ACHN (cell line): ENCODE measurements at places on chromosomes 6 and 20.
A peak's percentile ranks its signal among the peaks of the same experiment; 100 is the strongest.

DNA sequence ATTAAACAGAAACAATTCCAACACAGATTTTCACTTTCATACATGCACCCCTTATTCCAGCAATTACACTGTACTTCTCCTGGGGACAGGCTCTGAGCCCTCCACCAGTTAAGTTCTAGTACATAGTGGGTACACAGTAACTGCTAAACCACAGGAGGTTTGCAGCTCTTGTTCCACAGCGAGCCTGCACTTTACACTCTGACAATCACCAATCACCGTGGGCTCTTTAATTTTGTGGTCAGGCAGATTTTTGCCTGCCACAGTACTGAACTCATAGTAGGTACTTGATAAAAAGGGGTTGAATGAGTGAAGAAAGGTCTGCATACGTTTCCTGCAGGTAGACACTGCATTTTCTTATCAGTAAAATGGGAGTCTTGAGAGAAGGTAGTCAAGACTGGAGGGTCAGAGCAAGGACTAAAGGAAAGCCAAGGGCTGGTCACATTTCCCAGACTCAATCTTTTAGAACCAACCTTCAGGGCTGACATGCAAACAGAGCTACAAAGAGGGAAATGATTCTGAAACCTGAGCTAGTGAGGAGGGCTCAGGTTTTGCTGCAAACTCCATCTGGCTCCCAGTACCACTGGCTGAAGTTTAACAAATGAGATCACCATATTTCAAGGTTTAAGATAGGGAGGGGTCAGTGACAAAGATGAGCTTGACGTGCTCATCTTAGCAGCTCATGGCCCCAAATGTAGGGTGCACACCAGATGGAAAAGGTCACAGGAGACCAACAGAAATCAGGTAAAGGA lies 404.6 kb downstream of the BTBD9 start:
- no peak for DNase-seq

DNA sequence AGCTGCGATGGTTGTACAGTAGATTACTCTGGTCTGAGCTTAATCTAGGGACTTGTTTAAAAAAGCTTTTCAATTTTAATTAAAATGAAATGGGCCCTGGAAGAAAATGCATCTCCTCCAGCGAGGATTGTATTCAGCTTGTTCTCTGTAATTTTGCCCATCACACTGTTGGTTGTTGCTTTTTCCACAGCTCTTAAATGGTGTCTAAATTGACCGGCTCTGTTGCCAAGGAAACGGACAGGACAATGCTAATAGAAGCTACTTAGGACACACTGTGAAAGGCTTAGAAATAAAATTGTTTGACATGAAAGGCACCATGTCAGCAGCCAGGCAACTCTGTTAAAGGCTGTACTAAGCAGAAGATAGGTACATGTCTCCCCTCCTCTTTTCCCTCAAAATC lies 116.7 kb upstream of the NRSN1 start:
- no peak for DNase-seq

GRCh38 chr6:170063431-170063830 lies 227.4 kb downstream of the DLL1 start:
- DNase-seq, result no peak

DNA sequence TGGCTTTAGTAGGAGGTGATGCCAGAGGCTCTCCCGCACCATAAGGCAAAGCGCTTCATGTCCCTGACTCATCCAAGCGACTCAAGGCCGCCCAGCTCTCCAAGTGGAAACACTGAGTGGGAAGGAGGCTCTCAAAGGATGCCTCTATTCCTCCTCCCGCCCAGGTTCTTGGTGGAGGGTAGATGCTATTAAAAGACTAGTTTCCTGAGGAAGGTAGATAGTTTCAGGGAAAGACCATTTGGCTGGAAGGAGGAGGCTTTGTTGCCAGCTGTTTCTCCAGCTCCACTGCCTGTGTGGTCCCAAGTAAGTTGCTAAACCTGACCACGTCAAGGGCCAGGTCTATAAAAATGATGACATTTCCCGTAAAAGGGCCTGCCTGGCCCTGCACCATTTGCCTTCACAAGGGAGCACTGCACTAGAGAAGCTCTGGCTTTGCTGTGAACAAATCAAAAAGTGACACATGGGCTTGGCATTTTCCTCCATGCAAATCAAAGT lies 48.2 kb downstream of the GMDS start:
- DNase-seq, result no peak

DNA sequence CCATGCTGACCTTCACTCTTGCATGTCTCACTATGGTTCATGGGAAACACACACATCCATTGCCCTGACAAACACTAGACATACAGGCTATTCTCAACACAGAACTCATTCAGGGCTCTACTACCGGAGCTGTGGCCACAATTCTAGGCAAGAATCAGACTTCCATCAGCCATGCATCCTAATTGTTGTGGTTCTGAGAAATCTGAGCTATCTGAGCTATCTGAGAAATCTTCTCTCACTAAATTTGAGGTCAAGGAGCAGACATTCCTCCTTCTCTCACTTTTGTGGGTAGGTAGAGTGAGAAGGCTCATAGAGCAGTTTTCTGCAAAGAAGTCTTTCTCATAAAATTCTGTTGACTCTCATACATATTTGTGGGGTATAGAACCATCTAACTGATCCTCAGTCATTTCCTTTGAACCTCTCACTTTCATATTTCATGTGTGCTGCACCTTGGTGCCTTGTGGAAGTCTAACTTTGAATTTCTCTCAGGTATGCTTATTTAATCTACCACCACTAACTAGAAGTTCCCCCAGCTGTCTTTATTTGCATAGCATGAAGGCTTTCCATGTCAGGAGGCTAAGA lies 43.6 kb downstream of the ADGRF1 start:
- DNase-seq, result no peak

DNA sequence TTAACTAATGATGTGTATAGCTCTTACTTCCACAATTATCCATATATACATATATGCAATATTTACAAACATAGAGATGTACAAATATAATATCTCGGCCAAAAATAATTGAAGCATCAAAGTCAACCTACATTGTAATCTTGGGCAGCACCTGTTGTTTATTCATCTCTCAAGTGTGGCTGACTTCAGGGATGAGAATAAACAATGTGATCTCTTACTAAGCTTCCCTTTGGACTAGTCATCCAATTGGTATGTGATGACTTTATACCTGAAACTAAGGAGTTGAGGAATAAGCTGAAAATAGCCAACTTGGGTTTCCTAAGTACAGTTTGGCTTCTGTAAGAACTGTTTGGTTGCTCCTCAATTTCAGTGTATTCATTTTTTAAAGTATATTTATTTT lies 256.6 kb downstream of the KHDC1L start:
- DNase-seq, result peak; percentile 70

GRCh38 chr20:17024513-17025119 lies 202.2 kb upstream of the PCSK2 start:
- peak; percentile 51 for DNase-seq

DNA sequence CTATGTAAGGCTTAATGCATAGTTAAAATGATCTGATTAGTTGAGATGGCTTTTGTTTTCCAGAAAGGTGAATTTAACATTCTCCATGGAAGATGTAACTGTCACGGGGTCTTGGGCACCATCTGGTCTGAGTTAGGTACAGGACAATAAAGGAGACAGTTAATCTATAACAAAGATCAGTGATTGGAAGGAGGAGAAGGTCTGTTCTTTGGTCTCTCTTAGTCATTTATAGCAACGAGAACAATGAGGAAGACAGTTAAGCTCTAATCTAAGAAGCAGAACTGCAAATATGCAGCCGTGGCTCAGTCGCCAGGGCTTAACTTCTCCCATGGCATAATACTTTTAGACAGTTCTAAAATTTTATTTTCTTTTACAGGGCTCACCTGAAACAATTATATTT lies 405.5 kb upstream of the SULF2 start:
- no peak for DNase-seq

DNA sequence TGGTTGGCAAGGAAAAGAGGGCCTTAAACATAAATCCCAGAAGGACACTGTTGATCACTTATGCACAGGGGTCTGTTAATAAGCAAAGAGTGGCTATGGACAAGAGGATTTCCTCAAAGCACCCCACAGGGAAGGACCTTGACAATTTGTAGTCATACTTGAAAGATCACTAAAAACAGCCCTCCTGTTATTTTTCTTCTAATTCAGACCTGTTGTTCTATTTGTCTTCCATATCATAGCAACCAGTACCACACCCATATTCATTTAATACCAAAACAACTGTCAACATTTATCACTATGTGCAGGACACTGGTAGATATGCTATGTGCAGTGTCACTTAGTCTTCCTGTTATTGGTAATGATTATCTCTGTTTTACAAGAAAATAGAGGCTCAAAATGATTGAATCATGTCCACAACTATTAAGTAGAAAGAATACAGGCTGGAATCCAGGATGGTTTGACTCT lies 3.2 kb upstream of the DYNLRB1 start:
- DNase-seq, result no peak

DNA sequence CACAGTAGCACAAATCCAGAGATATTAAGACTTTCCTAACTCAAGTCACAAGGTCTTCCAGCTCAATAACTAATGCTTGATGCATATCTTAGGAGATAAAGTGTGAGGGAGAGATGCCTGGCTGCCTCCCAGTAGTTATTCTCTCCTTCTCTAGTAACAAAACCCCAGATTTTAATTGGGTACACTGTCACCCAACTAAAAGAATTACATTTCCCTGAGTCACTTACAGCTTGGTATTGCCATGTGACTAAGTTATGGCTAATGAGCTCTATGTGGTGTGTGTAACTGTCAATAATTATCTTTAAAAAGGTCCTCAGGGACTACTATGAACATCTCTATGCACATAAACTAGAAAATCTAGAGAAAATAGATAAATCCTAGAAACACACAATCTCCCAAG lies 32.0 kb downstream of the KIF6 start:
- DNase-seq, result no peak

- no peak for DNase-seq
These were observed 87.5 kb downstream of the TRERF1 start for GRCh38 chr6:42363926-42364849.

DNA sequence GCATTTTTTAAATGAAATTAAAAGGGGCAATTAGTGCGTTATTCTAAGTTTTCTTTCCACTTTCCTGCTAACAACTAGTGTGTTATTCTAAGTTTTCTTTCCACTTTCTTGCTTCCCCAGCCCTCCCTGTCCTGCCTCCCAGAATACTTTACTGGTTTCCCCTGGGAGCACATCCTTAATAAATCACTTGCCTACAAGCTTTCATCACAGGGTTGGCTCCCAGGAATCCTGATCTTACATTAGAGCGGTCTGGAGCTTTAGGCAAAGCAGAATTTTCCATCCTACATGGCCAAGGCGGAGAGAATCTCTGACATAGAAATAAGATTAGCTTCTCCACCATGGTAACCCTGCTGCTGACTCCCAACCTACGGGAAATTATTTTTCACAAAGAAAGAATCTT lies 150.4 kb downstream of the BFSP1 start:
- no peak for DNase-seq

GRCh38 chr6:33771146-33772081 lies 17.5 kb downstream of the LEMD2 start:
- DNase-seq, result peak; percentile 84
